K562 (cell line): ENCODE measurements at places on chromosomes 3 and 15.

DNA sequence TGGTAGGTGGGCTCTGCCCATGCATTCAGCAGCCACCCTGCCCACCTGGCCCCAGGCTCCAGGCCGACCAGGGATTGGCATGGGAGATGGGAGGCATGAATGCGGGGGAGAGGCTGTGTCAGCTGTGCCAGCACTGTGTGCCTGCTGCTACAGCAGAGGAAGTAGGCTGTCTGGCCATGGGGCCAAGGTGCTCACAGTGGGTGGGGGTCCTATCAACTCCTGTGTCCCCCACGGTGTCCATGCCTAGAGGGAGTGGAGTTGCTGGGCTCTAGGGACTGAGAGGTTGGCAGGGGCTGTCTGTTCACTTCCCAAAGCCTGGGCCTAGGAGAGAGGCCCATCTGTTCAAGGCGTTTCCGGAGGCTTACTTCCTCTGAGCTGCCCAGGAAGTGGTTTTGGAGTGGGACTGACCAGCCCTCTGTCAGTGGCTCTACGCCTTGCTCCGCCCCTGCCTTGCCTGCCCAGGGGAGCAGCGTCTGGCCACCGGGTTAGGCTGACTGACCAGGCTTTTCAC lies 5.8 kb downstream of the PRKCD start:
- no peak overlapping the region for H3K4me3 ChIP-seq
- peak; percentile 52 for DNase-seq
- peaks cover 19% of the 10 kb centered on the region; the same call in 2 of the 3 replicates for H3K4me1 ChIP-seq

GRCh38 chr15:29534378-29534777 lies 264.8 kb upstream of the NSMCE3 start:
- no peak overlapping the region for H3K27ac ChIP-seq
- H3K27me3 ChIP-seq: peaks cover 2% of the 10 kb centered on the region; the same call in 1 of the 3 replicates
- H3K4me1 ChIP-seq: no peaks in the 10 kb centered on the region
- DNase-seq: no peak

- DNase-seq: no peak
- H3K36me3 ChIP-seq: no peaks in the 10 kb centered on the region
- H3K4me1 ChIP-seq: no peaks in the 10 kb centered on the region
- H3K27me3 ChIP-seq: no peaks in the 10 kb centered on the region
- H3K27ac ChIP-seq: no peak overlapping the region
Measured at GRCh38 chr3:173217127-173217526, 76.1 kb upstream of the SPATA16 start.

GRCh38 chr3:29249829-29250345 lies 31.0 kb upstream of the RBMS3 start:
- no peaks in the 10 kb centered on the region for H3K4me1 ChIP-seq
- H3K27ac ChIP-seq: no peak overlapping the region
- no peaks in the 10 kb centered on the region for H3K27me3 ChIP-seq
- DNase-seq: no peak

- no peak for DNase-seq
- peak overlapping the region; percentile 22; the same call in 1 of the 3 replicates for H3K27ac ChIP-seq
- peaks cover 64% of the 10 kb centered on the region for H3K36me3 ChIP-seq
- H3K4me1 ChIP-seq: peaks cover 30% of the 10 kb centered on the region; the same call in 2 of the 3 replicates
- H3K27me3 ChIP-seq: no peaks in the 10 kb centered on the region
Measured at GRCh38 chr15:40550341-40551037, 14.4 kb downstream of the CCDC32 start.

GRCh38 chr15:65044724-65045481 lies at the start of gene SLC51B:
Gene SLC51B, plus strand, starts transcription at chr15:65045387. Its CDS starts 4,618 bp downstream, at chr15:65050005.
- peaks cover 8% of the 10 kb centered on the region; the same call in 1 of the 2 replicates for H3K27me3 ChIP-seq
- H3K27ac ChIP-seq: no peak within 1 kb of the TSS
- no peak for DNase-seq
- peaks cover 9% of the 10 kb centered on the region for H3K4me1 ChIP-seq
- H3K4me3 ChIP-seq: no peak within 1 kb of the TSS
